ENCODE measurements at places on chromosomes 7 and 10.
A peak's percentile ranks its signal among the peaks of the same experiment; 100 is the strongest.

GRCh38 chr7:11403781-11404180 lies 428.2 kb downstream of the THSD7A start:
- DNase-seq: no peak

DNA sequence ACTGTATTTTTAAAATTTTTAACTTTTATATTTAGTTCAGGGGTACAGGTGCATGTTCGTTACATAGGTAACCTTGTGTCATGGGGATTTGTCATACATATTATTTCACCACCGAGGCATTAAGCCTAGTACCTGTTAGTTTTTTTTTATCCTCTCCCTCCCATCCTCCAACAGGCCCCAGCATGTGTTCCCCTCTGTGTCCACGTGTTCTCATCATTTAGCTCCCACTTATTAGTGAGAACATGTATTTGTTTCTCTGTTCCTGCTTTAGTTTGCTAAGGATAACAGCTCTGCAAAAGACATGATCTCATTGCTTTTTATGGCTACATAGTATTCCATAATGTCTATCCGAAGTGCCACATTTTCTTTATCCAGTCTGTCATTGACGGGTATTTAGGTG lies 22.4 kb upstream of the ITGA8 start:
- DNase-seq: no peak

- no peak for DNase-seq
Observed at GRCh38 chr7:27942711-27943110, 202.7 kb downstream of the TAX1BP1 start.

DNA sequence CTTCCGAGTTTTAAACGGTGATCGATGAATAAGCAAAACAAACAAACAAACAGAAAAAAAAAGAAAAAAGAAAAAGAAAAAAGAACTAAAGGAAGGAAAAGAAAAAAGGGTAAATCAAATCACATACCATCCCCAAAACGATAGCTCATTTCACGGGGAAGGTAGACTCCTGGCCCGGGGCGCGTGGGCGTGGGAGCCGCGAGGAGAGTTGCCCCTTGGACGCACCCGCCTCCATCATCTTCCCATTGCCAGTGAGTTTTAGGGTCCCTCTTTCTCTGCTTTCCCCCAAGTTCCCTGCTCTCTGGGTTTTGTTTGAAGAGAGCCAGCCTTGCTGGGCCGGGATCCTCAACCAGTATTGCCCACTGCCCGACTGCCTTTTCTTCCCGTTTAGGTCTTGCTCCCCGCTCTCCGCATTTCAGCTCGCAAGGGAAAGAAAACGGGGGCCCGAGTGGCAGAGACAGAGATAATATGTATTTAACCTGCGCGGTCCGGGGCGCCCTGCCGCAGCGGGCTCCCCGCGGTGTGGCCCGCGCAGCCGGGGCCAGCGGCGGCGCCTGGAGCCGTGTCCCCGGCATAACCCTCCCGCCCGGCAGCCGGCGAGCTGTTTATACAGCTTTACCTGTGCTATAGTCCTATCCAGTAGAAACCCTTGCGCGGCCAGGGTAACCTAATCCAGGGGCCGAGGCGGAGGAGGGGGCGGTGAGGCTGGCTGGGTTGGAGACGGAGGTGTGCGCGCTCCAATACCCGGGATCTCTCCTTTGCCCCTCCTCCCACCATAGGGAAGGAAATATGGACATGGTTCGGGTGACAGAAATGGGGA lies 5.2 kb upstream of the GATA3 start:
- no peak for DNase-seq

GRCh38 chr7:50553973-50554372 lies 11.2 kb downstream of the DDC start:
- no peak for DNase-seq

DNA sequence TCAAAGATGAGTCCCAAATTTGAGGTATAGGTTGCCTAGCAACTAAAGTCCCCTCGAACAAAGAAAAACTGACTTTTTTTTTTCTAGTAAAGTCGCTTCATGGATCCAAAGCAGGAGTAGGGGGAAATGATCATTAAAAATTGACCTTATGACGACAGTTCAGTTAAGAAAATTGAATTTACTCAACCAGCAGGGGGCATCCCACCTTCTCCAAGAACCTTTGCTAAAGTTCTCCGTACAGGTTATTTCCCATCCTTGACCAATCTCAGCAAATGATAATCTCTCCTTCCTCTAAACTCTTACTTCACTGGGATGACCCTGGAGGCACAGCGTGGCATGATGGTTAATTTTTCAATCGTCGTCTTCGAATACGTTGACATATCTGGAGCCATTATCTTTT lies 228.3 kb downstream of the CALN1 start:
- DNase-seq: no peak

- DNase-seq: no peak
Observed at GRCh38 chr7:26157520-26158105, 5.6 kb downstream of the NFE2L3 start.

DNA sequence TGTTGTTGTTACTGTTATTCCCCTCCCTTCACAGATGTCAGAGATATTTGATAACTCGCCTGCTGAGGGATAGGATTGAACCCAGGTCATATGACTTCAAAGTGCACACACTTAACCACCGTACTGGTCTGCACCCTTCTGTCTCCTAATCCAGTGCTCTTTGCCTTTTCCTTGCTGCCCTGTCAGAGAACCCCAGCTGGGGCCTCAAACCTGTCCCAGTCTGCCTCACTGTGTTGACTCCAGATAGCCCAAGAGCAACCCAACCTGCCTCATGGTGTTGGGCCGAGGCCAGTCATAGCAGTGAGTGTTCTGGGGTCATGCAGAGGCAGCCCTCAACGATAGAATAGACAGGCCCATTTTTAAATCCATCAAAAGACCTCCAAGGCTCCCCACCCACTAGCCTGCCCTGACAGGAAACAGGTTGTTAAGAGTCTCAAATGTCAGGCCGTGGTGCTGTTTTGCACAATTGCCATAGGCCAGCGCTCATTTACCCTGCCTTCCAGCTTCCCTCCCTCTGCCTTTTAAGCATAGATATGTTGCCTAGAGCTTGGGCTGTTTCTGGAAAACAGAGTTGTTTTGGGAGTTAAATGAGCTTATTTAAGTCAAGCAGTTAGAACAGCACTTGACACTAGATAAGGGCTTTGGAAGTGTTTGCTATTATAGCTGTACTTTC lies 37.0 kb upstream of the PDCD4 start:
- no peak for DNase-seq

GRCh38 chr7:157855452-157856213 lies 518.8 kb downstream of the DNAJB6 start:
- no peak for DNase-seq

GRCh38 chr7:150381785-150382122 lies 2.6 kb downstream of the ZNF775 start:
- DNase-seq: no peak

- DNase-seq: no peak
Observed at GRCh38 chr7:134533288-134533771, 6.0 kb downstream of the AKR1B10 start.

- no peak for DNase-seq
Observed at GRCh38 chr10:49365275-49365674, 30.6 kb downstream of the DRGX start.

DNA sequence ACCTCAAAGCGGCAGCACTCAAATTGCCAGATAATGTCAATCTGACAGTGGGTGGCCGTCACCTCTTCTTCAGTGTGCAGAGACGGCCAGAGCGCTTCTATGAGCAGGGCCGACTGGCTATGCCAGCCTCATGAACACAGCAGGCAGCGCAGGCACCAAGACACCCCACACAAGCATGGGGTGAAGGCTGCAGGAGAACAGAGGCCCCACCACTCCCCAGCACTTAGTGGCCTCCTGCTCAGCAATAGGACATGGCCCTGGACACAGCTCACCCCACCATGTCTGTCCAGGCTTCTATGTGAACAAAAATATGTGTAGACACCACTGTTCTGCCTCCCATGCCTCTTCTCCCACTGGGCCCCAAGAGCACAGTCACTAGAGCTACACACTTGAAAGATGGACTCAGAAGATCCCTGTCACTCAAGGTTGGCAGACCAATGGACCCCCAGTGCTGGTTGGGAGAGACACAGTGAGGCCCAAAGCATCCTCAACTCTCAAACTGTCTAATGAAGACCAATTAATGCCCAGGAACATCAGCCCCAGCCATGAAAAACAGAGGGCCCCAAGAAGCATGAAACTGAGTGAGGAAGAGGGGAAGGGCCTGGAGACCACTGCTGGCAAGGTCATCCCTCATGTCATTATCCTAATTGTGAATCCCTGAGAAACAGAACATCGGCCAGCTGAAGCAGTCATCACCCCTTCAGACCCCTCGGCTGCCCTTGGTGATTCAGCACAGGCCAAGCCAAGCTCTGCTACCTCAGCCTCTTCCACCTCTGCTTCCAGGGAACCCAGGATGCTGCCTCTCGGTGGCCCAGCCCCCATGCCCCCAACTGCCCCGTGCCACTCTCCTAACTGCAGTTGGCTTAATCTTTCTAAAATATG lies 77.7 kb downstream of the GRID1 start:
- DNase-seq: no peak

DNA sequence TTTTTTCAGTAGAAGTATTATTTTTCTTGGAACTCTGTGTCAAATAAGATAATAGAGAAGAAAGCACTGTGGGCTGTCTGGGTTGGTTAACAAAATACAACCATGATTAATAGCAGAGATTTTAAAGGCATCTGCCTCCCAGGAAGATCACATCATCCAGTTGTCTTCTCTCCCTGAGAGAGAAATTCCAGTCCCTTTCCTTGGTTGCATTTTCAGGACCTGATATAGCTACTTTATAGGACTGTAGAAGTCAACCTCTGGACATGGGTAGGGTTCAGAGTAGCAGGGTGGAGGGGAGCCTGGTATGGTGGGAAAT lies 309.9 kb upstream of the IGFBP3 start:
- DNase-seq: no peak

GRCh38 chr7:148262721-148263229 lies 327.8 kb upstream of the C7orf33 start:
- DNase-seq: peak; percentile 58

DNA sequence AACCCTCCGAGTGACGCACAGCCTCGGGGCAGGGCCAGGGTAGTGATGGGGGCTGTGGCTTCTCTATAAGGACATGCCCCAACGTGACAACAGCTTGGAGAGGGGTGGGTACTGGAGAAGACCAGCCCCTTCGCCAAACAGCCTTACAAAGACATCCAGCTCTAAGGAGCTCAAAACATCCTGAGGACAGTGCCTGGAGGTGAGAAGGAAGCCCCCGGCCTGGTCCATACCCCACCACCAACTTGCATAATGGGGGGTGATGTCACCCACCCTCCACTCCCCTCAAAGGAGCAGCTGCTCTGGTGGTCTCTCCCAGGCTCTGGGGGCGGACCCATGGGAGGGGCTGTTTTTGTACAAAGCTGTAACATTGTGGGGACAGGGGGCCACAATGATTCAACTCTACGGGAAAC lies 15.1 kb downstream of the PRSS2 start:
- no peak for DNase-seq

GRCh38 chr7:98156700-98157099 lies 50.0 kb downstream of the LMTK2 start:
- DNase-seq: no peak

DNA sequence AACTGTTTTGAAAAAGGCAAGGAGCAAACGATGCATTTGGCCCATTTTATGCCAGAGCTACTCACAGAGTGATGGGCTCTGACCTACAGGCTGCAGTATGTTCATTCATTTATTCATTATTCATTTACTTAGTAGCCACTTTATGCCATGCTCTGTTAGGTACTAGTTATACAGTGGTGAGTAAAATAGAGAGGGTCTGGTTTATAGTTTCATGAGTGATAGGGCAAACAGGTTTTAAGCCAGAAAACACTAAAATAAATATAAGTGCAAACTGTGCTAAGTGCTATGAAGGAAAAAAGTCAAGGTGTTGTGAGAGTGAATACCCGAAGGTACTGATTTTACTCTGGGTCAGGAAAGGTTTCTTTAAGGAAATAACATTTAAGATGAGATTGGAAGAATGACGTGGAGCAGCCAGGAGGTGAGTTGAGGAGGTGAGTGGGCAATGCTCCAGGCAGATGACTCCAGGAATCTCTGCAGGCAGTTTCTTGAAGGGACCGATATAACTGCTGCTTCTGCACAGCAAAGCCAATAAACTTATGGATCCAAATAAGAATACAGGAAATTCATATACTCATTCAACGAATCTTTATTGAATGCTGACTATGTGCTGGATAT lies 56.9 kb upstream of the FAM133B start:
- no peak for DNase-seq

- no peak for DNase-seq
Observed at GRCh38 chr7:51121931-51122425, 194.6 kb downstream of the COBL start.

DNA sequence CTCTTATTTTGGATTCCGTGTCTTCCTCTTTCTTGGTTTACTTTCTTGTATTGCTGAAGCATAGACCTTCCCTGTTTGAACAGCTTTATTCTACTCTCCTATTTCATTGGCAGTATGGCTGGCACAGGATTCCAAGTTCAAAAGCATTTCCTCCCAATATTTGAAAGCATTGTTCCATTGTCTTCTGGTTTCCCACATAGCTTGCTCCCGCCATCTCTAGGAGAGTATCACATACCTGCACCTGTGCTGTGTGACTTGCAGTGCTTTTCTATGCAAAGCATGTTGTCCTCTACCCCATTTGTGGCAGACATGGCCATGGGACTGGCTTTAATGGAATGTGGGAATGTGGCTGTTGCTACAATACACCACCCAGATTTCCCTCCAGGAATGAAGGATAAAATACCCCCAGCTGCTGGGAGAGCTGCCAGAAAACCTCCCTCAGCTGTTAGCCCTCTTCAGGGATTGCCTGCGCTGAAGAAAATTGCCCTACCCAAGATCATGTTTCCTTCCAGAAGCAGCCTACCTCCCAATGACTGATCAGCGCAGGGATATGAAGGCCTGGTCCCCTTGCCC lies 6.9 kb upstream of the MYOF start:
- no peak for DNase-seq

DNA sequence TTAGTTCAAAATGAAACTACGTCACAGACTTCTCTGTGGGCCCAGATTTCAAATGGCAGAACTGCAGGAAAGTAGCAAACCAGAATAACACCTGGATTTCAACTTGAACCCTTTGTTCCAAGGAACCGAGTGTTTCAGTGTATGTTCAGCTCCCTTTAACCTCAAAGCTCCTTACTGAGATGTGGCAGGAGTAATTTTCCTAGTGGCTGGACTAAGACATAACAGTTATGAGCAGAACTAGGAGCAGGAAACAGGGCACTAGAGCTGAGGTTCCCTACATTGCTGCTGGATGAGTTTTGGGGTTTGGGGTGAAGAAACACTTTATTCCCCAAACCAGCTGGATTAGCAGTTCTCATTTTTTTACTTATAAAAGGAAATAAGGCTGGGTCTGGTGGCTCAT lies 50.1 kb downstream of the NSUN6 start:
- no peak for DNase-seq

DNA sequence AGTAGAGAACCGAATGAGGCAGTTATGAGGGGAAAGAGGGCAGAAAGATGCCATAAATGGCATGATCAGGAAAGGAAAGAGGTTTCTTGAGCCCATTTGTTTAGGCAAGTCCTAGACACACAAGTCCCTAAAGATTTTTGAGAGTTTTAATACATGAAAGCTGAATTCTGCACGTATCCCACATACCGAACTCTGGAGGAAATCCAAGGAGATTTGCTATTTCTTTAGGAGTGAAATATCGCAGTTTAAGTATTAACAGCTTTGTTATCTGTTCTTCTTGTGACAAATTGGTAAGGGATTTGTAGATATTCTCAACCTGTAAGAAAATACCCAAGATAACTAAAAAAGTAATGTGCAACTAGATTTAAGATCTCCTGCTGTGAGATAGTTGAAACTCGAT lies 23.7 kb upstream of the CUBN start:
- DNase-seq: no peak

GRCh38 chr10:14025283-14026189 lies 305.2 kb downstream of the FRMD4A start:
- DNase-seq: no peak
